ENCODE measurements at places on chromosomes 7 and 10.

GRCh38 chr7:151399305-151399601 is 10.6 kb downstream of the WDR86 start:
- no peak for DNase-seq

DNA sequence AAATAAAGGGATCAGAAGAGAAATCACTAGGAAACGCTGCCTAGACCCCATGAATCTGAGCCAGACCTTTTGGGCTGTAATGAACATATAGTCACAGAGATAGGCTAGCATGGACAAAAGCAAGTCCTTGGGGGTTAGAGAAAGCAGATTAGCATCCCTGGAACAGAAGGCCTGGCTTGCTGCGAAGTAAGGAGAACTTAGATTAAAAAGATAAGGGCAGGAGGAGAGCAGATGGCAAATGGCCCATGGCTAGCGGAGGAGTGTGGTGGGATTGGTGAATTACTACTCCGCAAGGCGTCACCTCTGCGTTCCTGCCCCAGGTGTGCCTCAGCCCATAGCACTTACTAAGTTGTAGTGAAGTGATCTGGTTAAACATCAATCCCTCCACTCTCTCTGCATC is 92.3 kb upstream of the ZNF438 start:
- no peak for DNase-seq

DNA sequence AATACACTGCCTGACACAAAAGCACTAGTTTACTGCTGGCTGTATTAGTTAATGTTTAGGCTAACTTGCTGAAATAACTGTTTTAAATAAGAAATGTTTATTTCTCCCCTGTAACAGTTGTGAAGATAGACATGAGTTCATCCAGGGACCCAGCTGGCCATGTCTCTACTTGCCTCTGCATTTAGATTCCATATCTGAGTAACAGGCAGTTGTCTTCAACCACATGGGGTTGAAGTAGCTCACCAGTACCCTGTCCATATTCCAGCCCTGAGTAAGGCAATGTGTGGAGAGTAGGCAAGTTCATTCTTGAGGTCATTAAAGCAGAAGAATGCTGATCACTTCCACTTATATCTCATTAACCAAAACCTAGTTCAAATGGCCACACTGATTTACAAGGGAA is 31.1 kb upstream of the RSBN1L start:
- no peak for DNase-seq

GRCh38 chr10:75773813-75774782 is 342.7 kb downstream of the LRMDA start:
- DNase-seq: no peak

DNA sequence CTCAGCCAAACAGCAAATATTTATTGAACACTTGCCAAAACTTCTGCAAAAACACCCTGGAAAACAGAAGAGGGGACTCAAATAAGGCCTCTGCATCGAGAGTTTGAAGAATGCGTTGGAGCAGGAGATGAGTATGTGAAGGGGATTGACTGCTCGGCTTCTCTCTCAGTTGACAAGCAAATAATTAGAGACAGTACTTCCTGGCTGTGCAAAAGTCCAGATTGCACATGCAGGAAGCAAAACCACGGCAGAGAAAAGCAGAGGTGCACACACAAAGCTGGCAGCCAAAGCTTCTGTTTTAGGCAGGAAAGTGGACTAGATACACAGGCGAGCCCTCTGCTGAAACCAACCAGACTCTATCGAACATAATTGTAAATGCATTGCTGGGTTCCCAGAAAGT is 343.6 kb upstream of the MGMT start:
- no peak for DNase-seq

GRCh38 chr7:105711726-105712402 is 130.6 kb upstream of the EFCAB10 start:
- DNase-seq: no peak

Measured in HCEC 1CT (cell line).